ENCODE measurements at places on chromosomes 7 and 10.

GRCh38 chr10:13950543-13950939, 363.8 kb downstream of the PRPF18 start:
- no peak for DNase-seq

DNA sequence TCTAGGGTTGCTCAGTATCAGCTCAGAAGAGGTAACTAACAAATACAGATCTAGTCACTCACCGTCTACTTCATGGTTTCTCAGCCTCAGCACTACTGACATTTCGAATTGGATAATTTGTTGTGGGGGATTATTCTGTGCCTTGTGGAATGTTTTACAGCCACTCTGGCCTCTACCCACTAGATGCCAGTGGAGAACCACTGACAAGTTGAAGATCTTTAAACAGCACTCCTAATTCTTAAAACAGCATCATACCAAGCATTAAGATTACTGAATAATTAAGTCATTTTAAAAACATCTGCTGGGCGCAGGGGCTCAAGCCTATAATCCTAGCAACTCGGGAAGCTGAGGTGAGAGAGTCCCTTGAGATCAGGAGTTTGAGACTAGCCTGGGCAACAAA, 82.6 kb downstream of the UPF2 start:
- DNase-seq, result no peak

- DNase-seq, result no peak
Observed at GRCh38 chr10:97854743-97855142, 5.1 kb downstream of the GOLGA7B start.

- peak; percentile 28 for DNase-seq
Observed at GRCh38 chr10:116787893-116788665, 45.7 kb upstream of the HSPA12A start.

- no peak for DNase-seq
Observed at GRCh38 chr7:108805808-108806397, 236.2 kb downstream of the DNAJB9 start.

- DNase-seq, result no peak
Observed at GRCh38 chr10:102504179-102504975, 605 bp downstream of the SUFU start.

DNA sequence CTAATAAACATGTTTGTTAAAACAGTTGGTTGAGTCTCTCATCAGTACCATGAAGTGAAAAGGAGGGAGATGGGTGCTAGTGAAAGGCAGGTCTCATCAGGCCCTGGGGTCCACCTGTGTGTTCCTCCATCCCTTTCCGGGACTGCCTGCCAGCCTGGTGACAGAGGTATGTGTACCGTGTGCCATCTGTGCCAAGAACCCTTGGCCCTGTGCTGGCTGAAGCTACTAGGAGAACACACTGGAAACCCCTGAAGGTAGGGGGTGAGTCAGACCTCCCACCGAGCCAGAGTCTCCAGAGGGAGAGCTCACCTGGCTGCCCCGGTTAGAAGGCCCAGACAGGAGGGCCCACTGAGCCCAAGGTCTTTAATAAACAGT, 2.3 kb downstream of the DDIT4 start:
- no peak for DNase-seq

DNA sequence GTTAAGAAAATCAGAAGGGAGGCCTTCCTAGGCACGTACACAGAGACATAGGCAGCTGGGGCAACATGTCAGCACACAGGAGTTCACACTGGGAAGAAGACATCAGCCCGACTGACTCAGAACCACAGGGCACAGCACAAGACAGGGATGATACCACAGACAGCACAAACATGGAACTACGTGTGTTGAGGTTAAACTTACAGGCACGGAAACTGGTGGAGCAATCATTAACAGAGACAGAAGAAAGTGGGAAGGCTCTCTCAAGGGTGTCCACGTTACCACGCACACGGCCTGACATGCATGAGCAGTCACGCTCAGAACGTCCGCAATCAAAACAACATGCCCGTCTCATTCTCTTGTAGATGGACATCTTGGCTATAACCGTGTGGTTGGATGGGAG, 636.4 kb downstream of the KCNMA1 start:
- DNase-seq, result no peak
